ENCODE measurements at places on chromosomes 5 and 9.

DNA sequence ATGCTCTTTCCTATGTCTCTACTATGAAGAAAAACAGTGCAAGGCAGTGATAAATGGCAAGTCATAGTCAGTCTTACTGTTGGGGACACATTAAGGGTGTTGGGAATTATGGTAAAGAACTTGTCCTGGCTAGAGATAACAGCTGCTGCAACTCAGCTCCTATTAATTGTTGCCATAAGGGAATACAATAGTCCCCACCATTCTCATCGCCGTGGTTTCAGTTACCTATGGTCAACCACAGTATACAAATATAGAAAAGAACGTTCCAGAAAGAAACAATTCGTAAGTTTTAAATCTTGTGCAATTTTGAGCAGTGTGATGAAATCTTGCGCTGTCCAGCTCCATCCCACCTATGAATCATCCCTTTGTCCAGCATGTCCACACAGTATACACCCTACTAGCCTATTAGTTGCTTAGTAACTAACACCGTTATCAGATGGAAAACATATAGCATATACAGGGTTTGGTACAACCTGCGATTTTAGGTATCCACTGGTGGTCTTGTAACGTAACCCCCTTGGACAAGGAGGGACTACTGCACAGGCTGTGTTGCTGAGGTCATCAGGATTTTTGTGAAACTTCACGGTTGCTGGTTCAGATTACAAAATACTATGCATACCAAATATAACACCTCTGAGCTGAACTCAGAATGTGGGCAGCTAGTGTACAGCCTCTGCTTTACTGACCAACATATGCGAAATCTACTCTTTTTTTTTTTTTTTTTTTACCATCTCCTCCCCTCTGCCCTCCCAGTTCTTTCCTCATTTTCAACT is 53.5 kb downstream of the ZFR start:
- DNase-seq: no peak

GRCh38 chr9:89020754-89021153 is 29.5 kb downstream of the S1PR3 start:
- DNase-seq: no peak

- no peak for DNase-seq
These were observed 280.8 kb downstream of the FBXL17 start for GRCh38 chr5:108101130-108101529.

DNA sequence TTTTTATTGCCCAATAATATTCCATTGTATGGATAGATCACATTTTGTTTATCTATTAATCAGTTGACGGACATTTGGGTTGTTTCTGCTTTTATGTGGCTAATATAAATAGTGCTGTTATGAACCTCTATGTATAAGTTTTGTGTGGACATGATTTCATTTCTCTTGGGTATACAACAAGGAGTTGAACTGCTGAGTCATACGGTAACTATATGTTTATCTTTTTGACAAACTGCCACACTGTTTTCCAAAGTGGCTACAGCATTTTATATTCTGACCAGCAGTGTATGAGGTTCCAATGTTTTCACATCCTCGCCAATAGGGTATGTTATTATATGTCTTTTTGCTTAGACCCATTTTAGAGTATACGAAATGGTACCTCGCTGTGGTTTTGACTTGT is 264.3 kb downstream of the RFX3 start:
- DNase-seq: no peak

DNA sequence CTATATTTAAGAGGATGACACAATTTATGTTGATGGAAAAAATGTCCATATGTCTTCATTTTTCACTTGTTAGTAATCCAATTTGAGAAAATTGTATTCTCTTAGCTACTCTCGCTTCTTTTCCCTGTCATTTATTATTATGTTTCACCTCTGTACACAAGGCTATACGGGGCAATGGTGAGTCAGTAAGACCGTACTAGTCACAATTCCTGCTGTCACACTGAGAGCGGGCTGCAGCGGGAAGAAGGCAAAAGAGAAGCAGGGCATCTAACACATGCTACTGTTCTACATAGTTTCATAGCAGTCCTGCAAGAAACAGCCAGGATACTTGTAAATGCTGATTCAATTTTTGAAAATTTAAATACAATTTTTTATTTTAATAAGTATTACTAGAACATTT is 23.3 kb upstream of the PRDM9 start:
- no peak for DNase-seq

DNA sequence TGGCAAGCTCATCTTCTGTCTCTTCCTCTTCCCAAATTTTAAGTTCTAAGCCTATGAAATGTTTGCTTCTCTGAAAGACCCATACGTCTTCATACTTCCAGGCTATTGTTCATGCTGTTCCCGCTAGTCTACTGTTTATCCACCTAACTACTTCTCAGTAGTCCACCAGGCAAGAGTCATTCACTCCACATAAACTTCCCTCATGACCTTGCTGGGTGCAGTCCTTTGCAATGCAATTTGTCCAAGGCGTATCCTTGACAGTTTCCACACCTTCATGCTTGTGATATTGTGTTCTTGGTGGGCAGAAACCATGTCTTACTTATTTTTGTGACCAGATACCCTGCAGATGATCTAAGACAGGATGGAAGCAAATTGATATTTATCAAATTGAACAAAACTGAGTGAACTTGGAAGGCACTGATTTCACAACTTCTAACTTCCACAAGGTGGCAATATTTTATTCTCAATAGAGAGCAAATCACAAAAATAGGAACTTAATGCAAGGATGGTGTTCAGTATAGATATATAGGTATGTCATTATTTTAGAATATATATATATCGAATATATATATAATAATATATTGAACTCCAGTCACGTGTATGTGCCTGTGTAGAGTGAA is 30.3 kb downstream of the TYRP1 start:
- no peak for DNase-seq

- DNase-seq: no peak
These were observed 84.5 kb downstream of the SLC1A1 start for GRCh38 chr9:4574657-4575243.

GRCh38 chr9:99866398-99866797 is 40.1 kb upstream of the STX17 start:
- DNase-seq: no peak

- DNase-seq: no peak
These were observed 53.7 kb upstream of the ANKH start for GRCh38 chr5:14925326-14925725.

GRCh38 chr9:137671721-137672120 is 52.9 kb downstream of the EHMT1 start:
- DNase-seq: no peak

GRCh38 chr5:151221574-151221973 is 2.3 kb downstream of the CCDC69 start:
- DNase-seq: no peak

DNA sequence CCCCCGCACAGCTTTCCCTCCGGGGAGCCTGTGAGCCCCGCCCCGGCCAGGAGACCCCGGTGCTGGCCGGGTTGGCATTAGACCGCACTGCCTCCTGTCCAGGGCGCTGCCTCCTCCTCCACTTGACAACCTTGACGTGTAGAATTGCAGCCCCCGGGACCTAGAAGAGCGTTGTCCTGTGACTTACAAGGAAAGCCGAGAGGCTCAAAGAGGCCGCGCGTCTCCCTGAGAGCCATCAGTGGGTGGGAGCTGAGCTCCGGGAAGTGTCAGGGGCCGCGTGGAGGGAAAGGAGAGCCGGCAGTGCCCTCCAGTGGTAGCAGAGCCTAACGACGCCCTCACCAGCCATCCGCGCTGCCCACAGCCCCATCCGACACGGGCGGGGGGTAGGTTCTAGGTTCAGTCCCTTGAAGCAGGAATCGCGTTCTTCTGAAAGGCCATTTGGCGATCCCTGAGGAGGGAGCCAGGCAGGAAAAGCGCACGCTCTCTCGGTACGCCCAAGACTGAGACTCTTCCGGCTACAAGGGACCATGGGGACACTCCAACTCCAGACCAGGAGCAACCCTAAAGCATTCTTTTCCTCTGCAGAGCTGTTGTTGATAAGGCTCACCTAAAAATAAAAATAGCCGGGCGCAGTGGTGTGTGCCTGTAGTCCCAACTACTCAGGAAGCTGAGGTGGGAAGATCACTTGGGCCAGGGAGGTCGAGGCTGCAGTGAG is 40.6 kb upstream of the SAP30L start:
- DNase-seq: peak; percentile 38

DNA sequence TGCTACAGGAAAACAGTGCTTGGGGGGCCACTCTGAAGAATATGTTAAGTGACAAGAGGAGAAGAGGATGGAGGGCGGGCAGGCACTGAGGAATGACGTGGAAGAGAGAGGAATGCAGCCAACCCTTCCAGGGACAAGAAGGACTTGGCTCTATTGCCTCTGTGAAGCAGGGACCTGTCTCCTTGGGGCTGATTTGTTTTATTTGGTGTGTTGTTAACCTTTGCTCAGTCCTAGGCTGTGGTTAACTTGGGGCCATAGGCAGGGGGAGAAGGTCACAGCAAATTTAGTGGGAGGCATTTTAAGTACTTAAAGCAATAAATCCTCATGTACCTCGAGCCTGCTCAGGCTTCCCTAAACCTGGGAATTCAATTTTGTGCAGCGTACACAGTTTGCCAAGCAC is 39.9 kb downstream of the KIF4B start:
- DNase-seq: no peak

Data from stimulated activated CD8-positive, alpha-beta memory T cell treated with anti-CD3 and anti-CD28 coated beads, Interleukin-15, amount 100 ng/mL, for 1 hour (primary cell).